Ovary (tissue), 10 donors: ENCODE measurements at places on chromosomes 16 and 17. TPM values are rescaled to one million over a fixed set of nuclear protein-coding genes. Genes with fewer than 3 reads are reported as not detected.

DNA sequence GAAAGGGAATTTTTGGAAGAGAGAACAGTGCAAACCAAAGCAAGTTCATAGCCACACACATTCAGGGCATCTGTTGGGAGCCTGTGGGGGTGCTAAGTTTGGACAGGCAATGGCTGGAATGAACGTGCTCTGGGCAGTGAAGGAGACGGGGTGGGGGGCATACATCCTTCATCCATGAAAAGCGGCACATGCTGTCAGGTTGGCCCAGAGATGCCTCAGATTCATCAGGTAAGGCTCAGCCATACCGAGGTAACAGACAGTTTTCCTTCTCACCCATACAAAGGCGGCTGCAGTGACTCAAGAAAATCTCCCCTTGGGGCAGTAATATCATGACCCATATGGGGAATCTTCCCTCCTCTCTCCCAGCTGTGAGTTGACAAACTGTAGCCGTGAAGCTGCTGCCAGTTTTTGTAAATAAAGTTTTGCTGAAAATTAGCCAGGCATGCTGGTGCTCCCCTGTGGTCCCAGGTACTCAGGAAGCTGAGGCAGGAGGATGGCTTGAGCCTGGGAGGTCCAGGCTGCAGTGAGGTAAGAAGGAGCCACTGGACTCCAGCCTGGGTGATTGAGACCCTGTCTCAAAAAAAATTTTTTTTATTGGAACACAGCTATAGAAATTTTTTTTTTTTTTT is 9.2 kb upstream of the UBALD2 start:
- DNase-seq, result no peak

Gene RCVRN
- polyA plus RNA-seq, result not detected

Gene CD19
- polyA plus RNA-seq, result 0.40 TPM

- DNase-seq, result no peak
Observed at GRCh38 chr17:39688945-39689344, 1.1 kb upstream of the PGAP3 start.

Gene KRT20
- polyA plus RNA-seq, result not detected

Gene WNT9B
- polyA plus RNA-seq, result 0.10 TPM

Gene ZSCAN10
- not detected for polyA plus RNA-seq

DNA sequence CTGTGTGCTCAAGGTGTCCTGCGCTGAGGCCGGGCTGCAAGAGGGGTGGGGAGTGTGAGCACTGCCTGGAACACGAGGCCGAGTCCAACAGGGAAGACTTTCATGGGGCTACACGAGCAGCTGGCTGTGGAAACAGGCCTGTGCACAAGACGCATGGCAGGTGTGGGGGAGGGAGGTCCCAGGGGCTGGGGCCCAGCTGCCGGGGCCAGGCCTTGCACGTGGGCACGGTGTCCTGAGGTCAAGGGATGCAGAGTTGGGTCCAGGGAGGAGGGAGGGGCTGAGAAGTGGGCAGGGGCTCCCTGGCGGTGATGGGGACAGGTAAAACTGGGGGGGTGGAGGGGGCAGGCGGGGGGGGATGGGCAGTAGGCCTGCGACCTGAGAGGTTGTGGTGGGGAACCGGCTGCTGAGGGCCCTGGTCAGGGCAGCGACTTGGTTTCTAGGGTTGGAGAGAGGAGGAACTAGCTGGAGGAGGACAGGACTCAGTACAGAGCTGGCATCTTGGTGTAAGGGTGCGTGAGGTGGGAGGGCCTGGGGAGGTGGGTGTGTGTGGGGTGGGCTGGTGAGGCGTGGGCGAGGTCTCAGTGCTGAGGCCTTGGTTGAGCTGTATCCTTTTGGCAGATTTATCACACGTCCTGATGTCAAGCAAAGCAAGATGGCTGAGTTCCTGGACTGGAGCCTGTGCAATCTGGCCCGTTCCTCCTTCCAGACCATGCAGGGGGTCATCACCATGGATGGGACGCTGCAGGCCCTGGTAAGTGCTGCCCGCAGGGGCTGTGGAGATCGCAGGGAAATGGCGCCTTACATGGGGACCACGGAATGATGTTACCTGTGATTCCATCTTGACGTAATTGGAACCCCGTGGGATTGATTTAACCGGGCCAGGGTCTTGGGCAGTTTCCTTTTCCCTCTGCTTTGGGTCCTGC is 29.4 kb downstream of the TBCD start:
- no peak for DNase-seq

- no peak for DNase-seq
Observed at GRCh38 chr16:14307527-14308367, 236.6 kb downstream of the MRTFB start.

- no peak for DNase-seq
Observed at GRCh38 chr17:45073414-45074070, 12.4 kb downstream of the NMT1 start.

DNA sequence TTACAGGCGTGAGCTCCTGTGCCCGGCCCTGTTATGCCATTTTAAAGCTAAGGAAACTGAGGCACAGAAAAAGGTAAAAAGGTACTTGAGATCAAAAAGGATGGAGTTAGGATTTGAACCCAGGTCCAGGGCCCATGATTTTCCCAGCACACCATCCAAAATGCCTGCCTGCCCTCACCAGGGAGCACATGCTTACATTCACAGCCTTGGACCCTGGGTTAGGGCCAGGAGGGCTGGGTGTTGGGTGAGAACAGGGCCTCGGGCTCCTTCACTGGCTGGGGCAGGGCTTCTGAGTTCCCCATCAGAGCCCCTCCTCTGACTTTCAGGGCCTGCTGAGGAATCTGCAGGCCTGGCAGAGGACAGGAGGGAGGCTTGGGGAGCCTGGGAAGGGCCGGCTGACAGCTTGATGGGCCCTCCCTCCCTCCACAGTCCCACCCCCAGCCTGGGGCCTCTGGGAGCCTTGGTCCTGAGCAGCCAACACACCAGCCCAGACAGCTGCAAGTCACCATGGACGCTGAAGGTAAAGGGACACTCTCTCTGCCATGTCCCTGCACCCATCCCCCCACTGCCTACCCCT is at the start of gene QPRT:
TSS of gene QPRT (plus strand) at position 490 of the 577 bp plus-strand sequence. CDS start at position 508, 18 bp downstream.
- DNase-seq, result peak; percentile 65

- DNase-seq, result no peak
Observed at GRCh38 chr17:11292491-11292890, 51.5 kb downstream of the SHISA6 start.

GRCh38 chr17:29219378-29220047 is 27.1 kb upstream of the CRYBA1 start:
- peak; percentile 82 for DNase-seq

DNA sequence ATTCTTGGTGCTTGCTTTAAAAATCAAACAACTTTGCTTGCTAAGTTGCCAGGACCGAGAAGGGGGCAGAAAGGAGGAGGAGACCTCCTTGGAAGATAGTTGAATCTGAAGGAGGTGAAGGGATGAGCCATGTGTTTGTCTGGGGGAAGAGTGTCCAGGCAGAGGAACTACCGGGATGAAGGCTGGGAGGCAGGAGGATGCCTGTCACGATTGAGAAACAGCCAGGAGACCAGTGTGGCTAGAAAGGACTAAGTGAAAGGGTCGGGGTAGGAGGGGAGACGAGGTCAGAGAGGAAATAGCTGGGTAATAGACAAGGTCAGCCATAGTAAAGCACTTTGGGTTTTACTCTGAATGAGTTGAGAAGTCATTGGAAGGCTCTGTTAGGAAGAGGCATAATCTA is 38.9 kb upstream of the CSNK2A2 start:
- DNase-seq, result no peak

GRCh38 chr16:89476379-89476778 is 14.0 kb downstream of the ANKRD11 start:
- DNase-seq, result no peak

Gene TPSAB1
- polyA plus RNA-seq, result 16.2 TPM

Gene ENPP7
- polyA plus RNA-seq, result not detected

GRCh38 chr17:36668824-36669223 is 67.4 kb downstream of the MRM1 start:
- no peak for DNase-seq

Gene ARHGDIG
- 0.10 TPM for polyA plus RNA-seq

GRCh38 chr16:19436540-19436939 is 18.9 kb downstream of the TMC5 start:
- DNase-seq, result no peak

Gene ITGB3
- 2.8 TPM for polyA plus RNA-seq
